ENCODE measurements at places on chromosomes 13 and 19. TPM values are rescaled to one million over a fixed set of nuclear protein-coding genes. Genes with fewer than 3 reads are reported as not detected.

- no peaks in the 10 kb centered on the region for H3K36me3 ChIP-seq
- DNase-seq = no peak
- H3K4me1 ChIP-seq = no peaks in the 10 kb centered on the region
- H3K4me3 ChIP-seq = no peak overlapping the region
- H3K27ac ChIP-seq = no peak overlapping the region
Measured at GRCh38 chr13:98937911-98938381, 39.9 kb downstream of the DOCK9 start.

GRCh38 chr13:50449465-50449864 lies 394.0 kb downstream of the DLEU7 start:
- H3K4me1 ChIP-seq = no peaks in the 10 kb centered on the region
- H3K4me3 ChIP-seq = no peak overlapping the region
- DNase-seq = no peak
- no peaks in the 10 kb centered on the region for H3K36me3 ChIP-seq
- no peak overlapping the region for H3K27ac ChIP-seq

Gene PEAK3
- polyA plus RNA-seq = 0.18 TPM

- H3K4me3 ChIP-seq = no peak overlapping the region
- DNase-seq = no peak
- H3K36me3 ChIP-seq = no peaks in the 10 kb centered on the region
- H3K27me3 ChIP-seq = no peaks in the 10 kb centered on the region
- no peaks in the 10 kb centered on the region for H3K4me1 ChIP-seq
Measured at GRCh38 chr13:78323040-78323439, 280.3 kb downstream of the POU4F1 start.

DNA sequence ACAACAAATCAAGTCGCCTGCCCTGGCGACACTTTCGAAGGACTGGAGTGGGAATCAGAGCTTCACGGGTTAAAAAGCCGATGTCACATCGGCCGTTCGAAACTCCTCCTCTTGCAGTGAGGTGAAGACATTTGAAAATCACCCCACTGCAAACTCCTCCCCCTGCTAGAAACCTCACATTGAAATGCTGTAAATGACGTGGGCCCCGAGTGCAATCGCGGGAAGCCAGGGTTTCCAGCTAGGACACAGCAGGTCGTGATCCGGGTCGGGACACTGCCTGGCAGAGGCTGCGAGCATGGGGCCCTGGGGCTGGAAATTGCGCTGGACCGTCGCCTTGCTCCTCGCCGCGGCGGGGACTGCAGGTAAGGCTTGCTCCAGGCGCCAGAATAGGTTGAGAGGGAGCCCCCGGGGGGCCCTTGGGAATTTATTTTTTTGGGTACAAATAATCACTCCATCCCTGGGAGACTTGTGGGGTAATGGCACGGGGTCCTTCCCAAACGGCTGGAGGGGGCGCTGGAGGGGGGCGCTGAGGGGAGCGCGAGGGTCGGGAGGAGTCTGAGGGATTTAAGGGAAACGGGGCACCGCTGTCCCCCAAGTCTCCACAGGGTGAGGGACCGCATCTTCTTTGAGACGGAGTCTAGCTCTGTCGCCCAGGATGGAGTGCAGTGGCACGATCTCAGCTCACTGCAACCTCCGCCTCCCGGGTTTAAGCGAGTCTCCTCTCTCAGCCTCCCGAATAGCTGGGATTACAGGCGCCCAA lies at the start of gene LDLR:
Gene LDLR, plus strand, starts transcription at position 210 of the 760 bp plus-strand sequence. Its CDS starts 86 bp downstream, at position 296.
- peak within 1 kb of the TSS; percentile 52 for H3K4me3 ChIP-seq
- H3K4me1 ChIP-seq = peaks cover 52% of the 10 kb centered on the region
- peak; percentile 67 for DNase-seq
- H3K27ac ChIP-seq = no peak within 1 kb of the TSS
- H3K27me3 ChIP-seq = no peaks in the 10 kb centered on the region
- no peaks in the 10 kb centered on the region for H3K36me3 ChIP-seq

Gene SOX1
- not detected for polyA plus RNA-seq

DNA sequence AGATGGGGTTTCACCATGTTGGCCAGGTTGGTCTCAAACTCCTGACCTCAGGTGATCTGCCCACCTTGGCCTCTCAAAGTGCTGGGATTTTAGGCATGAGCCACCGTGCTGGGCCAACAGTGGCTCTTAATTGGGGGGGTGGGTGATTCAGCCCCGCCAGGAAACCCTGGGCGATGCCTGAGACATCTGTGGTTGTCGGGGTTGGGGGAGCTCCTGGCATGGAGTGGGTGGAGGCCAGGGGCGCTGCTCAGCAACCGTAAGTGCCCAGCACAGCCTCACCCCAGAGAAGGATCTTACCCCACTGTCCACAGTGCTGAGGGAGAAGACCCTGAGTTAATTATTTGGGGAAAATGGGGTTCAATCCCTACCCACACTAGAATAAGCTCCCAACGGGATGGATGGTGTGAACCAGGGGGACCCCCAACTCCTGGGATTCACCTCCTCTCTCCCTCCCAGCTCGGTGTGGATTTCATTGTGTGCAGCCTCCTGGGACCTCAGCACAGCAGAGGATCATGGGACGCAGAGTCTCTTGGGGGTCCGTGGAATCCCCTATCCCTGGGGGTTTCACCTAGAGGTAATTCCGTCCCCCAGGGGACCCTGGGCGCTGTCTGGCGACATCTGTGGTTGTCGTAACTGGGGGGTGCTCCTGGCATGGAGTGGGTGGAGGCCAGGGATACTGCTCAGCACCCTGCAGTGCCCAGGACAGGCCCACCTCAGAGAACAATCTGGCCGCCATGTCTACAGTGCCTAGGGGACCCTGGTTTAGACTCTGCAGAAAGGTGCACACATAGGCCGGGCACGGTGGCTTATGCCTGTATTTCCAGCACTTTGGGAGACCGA lies 68.9 kb downstream of the GADD45B start:
- H3K27ac ChIP-seq = no peak overlapping the region
- no peak overlapping the region for H3K4me3 ChIP-seq
- peaks cover 24% of the 10 kb centered on the region for H3K4me1 ChIP-seq
- no peaks in the 10 kb centered on the region for H3K27me3 ChIP-seq

DNA sequence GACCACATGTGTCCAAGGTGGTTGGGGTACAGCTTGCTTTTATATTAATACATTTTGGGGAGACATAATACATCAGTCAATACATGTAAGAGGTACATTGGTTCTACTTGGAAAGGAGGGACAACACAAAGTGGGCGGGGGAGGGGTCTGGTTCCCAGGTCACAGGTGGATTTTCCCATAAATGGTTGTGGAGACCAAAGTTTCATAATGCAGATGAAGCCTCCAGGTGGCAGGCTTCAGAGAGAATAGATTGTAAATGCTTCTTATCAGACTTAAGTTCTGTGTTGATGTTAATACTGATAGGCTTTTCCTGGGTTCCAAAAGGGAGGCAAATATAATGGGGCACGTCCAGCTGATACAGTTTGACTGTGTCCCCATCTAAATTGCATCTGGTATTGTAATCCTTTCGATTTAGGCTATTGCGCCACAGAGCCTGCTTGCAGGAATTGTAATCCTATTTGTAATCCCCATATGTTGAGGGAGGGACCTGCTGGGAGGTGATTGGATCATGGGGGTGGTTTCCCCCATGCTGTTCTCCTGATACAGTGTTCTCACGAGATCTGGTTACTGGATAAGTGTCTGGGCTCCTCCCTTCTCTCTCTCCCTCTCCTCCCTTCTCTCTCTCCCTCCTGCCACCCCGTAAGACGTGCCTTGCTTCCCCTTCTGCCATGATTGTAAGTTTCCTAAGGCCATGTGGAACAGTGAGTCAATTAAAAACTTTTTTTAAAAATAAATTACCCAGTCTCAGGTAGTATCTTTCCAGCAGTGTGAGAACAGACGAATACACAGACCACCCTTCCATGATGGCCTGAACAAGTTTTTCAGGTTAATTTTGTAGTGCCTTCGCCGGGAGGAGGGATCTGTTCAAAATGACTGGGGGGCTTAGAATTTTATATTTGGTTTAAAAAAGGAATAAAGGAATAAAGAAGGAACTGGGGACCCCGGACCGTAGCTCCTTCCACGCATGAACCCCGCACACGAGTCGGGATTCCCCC lies 44.9 kb downstream of the ZNF823 start:
- H3K4me3 ChIP-seq = peak overlapping the region; percentile 69
- no peak overlapping the region for H3K27ac ChIP-seq
- H3K4me1 ChIP-seq = peaks cover 16% of the 10 kb centered on the region
- H3K36me3 ChIP-seq = no peaks in the 10 kb centered on the region
- peaks cover 26% of the 10 kb centered on the region for H3K27me3 ChIP-seq

GRCh38 chr19:55913643-55914268 lies 18.4 kb downstream of the NLRP13 start:
- no peak for DNase-seq
- no peaks in the 10 kb centered on the region for H3K36me3 ChIP-seq
- no peak overlapping the region for H3K27ac ChIP-seq
- H3K4me3 ChIP-seq = no peak overlapping the region

DNA sequence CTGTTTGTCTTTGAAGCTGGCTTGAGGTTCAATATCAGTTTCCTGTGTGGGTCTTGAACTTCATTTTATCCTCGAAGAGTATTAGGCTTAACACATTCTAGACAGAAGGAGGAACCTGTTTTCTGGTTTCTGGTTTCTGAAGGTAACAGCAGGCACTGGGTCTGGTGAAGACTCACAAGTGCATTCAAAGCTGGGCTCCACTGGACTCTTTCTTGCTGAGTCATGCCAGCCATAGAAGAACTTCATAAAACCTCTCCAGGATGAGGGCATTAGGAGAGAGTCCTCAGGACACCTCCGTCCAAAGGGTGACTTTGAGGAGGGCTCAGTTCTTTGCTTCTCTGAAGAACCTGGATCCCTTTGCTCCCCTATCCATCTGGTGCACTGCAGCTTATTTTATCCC lies 668.6 kb upstream of the SLC10A2 start:
- no peaks in the 10 kb centered on the region for H3K27me3 ChIP-seq
- no peak overlapping the region for H3K27ac ChIP-seq
- no peak for DNase-seq
- no peaks in the 10 kb centered on the region for H3K4me1 ChIP-seq

- H3K4me3 ChIP-seq = peak within 1 kb of the TSS; percentile 94
- peaks cover 25% of the 10 kb centered on the region for H3K36me3 ChIP-seq
- H3K27me3 ChIP-seq = no peaks in the 10 kb centered on the region
- peak within 1 kb of the TSS; percentile 95 for H3K27ac ChIP-seq
- H3K4me1 ChIP-seq = peaks cover 48% of the 10 kb centered on the region
Measured at GRCh38 chr19:14517840-14518505, at the start of gene DNAJB1. Gene DNAJB1 (minus strand): TSS chr19:14518397. CDS start chr19:14518349, 48 bp downstream.

- H3K27me3 ChIP-seq = no peaks in the 10 kb centered on the region
- H3K27ac ChIP-seq = no peak overlapping the region
- no peaks in the 10 kb centered on the region for H3K36me3 ChIP-seq
- no peaks in the 10 kb centered on the region for H3K4me1 ChIP-seq
- H3K4me3 ChIP-seq = no peak overlapping the region
Measured at GRCh38 chr13:86922936-86923335, 748.2 kb upstream of the SLITRK5 start.

Gene AP1M2
- not detected for polyA plus RNA-seq

DNA sequence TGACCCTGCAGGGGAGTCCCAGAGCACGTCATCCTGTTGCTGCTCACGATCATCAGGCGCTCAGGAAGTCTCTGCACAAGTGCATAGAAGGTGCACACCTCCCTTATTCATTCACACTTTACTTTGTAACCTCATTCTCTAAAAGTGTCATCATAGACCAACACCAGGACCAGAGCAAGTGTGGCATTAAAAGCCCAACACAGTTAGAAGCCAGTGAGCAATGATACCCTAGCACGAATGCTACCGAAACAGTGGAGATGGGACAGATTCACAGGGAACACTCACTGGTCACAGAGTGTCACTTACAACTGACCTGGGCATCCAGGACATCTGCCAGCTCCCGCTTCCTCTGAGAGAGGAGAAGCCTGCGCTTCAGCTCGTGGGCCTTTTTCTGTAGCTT lies 17.0 kb downstream of the HAUS8 start:
- no peak for DNase-seq

GRCh38 chr19:23795462-23795861 lies 36.8 kb upstream of the ZNF681 start:
- H3K4me3 ChIP-seq = no peak overlapping the region
- DNase-seq = no peak
- H3K27ac ChIP-seq = no peak overlapping the region
- H3K36me3 ChIP-seq = no peaks in the 10 kb centered on the region

DNA sequence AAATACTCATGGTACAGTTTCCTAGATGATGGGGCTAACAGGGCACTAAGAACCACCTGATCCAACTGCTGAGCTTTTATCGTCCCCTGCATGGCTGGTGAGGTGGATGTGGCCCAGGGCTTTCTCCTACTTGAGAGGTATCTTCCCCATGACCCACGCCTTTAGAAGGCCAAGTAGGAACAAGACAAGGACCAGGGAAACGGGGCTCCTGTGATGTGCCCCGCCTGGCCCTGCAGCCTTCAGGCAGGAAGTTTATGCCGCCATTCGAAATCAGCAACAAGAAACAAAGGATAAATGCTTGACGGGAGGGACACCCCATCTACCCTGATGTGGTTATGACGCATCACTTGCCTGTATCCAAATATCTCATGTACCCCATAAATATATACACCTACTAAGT lies 4.1 kb downstream of the NLRP13 start:
- H3K4me1 ChIP-seq = no peaks in the 10 kb centered on the region
- no peak overlapping the region for H3K27ac ChIP-seq
- DNase-seq = no peak

DNA sequence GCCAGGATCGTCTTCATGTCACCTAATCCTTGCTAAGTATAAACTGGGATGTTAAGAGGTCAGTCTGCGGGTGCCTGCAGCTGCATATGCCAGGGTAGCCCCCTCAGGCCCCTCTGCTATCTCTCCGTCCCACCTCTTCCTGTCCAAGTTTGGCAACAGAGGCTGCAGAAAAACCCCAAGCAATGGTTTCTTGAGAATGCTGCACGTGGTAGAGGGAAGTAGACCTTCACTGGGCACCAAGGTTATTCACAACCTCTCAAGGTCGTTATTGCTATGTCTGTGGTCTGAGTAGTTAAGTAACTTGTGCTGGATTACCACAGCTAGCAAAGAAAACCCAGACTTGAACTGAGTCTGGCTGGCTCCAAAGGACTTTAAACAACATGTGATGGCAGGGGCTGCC lies 77.9 kb upstream of the XPO4 start:
- no peaks in the 10 kb centered on the region for H3K27me3 ChIP-seq
- no peaks in the 10 kb centered on the region for H3K36me3 ChIP-seq
- H3K4me3 ChIP-seq = no peak overlapping the region
- no peaks in the 10 kb centered on the region for H3K4me1 ChIP-seq
- no peak for DNase-seq

Gene KLK4
- not detected for polyA plus RNA-seq

GRCh38 chr13:92303428-92303827 lies 905.0 kb downstream of the GPC5 start:
- H3K36me3 ChIP-seq = no peaks in the 10 kb centered on the region
- no peak overlapping the region for H3K4me3 ChIP-seq
- DNase-seq = no peak
- H3K27ac ChIP-seq = no peak overlapping the region
- H3K27me3 ChIP-seq = no peaks in the 10 kb centered on the region
- H3K4me1 ChIP-seq = no peaks in the 10 kb centered on the region

All from B cell (primary cell).